ENCODE measurements at places on chromosomes 4 and X.

GRCh38 chr4:174207367-174207766 is 76.1 kb downstream of the FBXO8 start:
- H3K27me3 ChIP-seq: peaks cover 76% of the 10 kb centered on the region
- no peak overlapping the region for H3K4me3 ChIP-seq
- H3K4me1 ChIP-seq: no peaks in the 10 kb centered on the region
- no peaks in the 10 kb centered on the region for H3K36me3 ChIP-seq
- no peak overlapping the region for H3K27ac ChIP-seq

DNA sequence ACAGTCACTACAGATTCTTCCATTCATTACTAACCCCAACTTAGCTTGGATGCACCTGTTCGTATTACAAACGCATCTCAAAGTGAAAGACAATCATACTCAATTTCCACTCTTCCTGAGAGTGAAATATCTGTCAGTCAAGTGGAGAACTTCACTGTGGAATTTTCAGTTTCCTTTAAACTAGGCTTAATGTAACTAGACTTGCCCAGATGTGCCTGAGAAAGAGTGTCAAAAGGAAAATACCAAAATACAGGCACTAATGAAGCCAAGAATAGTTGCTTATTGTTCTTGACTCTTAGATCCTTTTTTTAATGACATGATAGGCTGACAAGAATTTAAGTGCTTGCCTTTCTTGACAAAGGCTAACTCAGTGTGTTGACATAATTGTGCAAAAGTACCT is 72.4 kb upstream of the NR3C2 start:
- H3K4me1 ChIP-seq: no peaks in the 10 kb centered on the region
- no peaks in the 10 kb centered on the region for H3K36me3 ChIP-seq
- no peak for DNase-seq
- H3K27ac ChIP-seq: no peak overlapping the region
- no peaks in the 10 kb centered on the region for H3K27me3 ChIP-seq
- H3K4me3 ChIP-seq: no peak overlapping the region

GRCh38 chrX:37918168-37918567 is 70.8 kb upstream of the DYNLT3 start:
- no peak overlapping the region for H3K27ac ChIP-seq
- H3K4me3 ChIP-seq: no peak overlapping the region
- H3K36me3 ChIP-seq: no peaks in the 10 kb centered on the region
- DNase-seq: no peak
- no peaks in the 10 kb centered on the region for H3K4me1 ChIP-seq

GRCh38 chr4:102647117-102647516 is 113.7 kb downstream of the MANBA start:
- no peak for DNase-seq
- no peaks in the 10 kb centered on the region for H3K36me3 ChIP-seq
- no peak overlapping the region for H3K27ac ChIP-seq
- no peaks in the 10 kb centered on the region for H3K27me3 ChIP-seq
- no peaks in the 10 kb centered on the region for H3K4me1 ChIP-seq
- H3K4me3 ChIP-seq: no peak overlapping the region

DNA sequence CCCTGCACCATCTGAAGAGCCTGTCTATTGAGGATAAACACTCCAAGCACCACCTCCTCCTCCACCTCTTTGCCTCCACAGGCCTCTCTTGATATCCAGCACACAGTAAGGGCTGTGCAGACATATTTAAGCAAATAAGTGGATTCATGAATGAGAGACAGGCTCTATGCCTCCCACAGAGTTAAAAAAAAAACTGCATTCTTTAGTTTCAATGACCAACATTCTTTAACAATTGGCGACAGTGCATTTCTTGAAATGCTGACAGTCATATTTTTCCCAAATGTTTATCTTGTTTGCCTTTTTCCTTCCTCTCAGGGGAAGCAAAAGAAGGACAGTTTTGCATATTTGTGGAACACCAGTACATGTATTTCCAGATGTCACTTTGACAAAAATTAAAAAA is 38.6 kb downstream of the MXRA5 start:
- no peaks in the 10 kb centered on the region for H3K27me3 ChIP-seq
- no peaks in the 10 kb centered on the region for H3K4me1 ChIP-seq

DNA sequence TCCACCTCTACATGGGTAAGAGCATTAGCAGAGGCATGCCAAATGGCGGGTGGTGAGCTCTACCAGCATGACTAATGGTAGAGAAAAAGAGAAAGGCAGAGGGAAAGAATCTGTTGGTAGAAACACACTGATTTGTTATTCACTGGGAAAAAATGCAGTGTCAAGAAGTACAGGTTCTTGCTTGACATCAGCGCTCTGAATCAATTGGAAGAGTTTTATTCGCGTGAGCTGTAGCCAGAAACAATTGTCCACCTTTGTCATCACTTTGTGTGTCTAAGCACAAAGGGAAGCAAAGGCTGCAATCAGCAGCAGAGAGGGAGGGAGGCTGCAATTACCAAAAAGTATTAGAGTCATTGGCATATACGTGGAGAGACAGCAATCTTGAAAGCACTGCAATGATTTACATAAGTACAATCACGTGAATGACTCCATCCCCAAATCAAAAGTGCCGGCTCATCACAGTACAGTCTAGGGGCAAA is 67.7 kb upstream of the HS3ST1 start:
- H3K4me1 ChIP-seq: peaks cover 9% of the 10 kb centered on the region
- H3K27me3 ChIP-seq: no peaks in the 10 kb centered on the region
- no peak for DNase-seq
- H3K4me3 ChIP-seq: no peak overlapping the region

GRCh38 chr4:52833941-52834525 is 28.1 kb upstream of the RASL11B start:
- no peaks in the 10 kb centered on the region for H3K27me3 ChIP-seq
- H3K4me1 ChIP-seq: peaks cover 12% of the 10 kb centered on the region
- no peak for DNase-seq
- H3K4me3 ChIP-seq: no peak overlapping the region

GRCh38 chr4:106195435-106195950 is 120.5 kb downstream of the TBCK start:
- DNase-seq: no peak
- H3K4me1 ChIP-seq: no peaks in the 10 kb centered on the region
- H3K27me3 ChIP-seq: no peaks in the 10 kb centered on the region

GRCh38 chrX:115584696-115585095 is 23.7 kb downstream of the PLS3 start:
- no peak overlapping the region for H3K4me3 ChIP-seq
- H3K27ac ChIP-seq: no peak overlapping the region
- no peaks in the 10 kb centered on the region for H3K4me1 ChIP-seq
- no peaks in the 10 kb centered on the region for H3K27me3 ChIP-seq

Measured in esophagus squamous epithelium (tissue), 5 donors.